Activated B cell treated with CpG ODN at 0.5 μM for 24 hours (primary cell): ENCODE measurements at places on chromosomes 7 and 10.

DNA sequence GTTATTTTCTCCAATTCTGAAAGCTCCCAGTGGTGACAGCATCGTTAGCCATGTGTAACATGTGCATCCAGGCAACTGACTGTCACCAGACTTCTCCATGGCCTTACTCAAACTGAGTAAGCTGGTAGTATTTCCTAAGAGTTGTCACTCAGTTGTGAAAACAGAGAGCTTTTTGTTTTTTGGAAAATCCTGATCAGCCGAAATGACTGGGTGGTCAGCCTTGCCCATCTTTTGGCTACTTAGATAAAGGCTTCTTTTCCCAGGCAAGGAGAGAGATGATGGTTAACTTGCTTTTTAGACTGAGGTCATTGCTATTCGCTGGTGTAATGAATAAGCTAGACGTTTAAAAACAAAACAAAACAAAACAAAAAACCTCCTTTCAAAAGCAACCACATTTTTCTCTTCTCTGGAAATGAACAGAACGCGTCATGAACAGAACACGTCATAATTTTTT lies 159.5 kb upstream of the KLF14 start:
- H3K4me1 ChIP-seq = peaks cover 52% of the 10 kb centered on the region
- no peaks in the 10 kb centered on the region for H3K27me3 ChIP-seq
- H3K27ac ChIP-seq = peak overlapping the region; percentile 43
- H3K36me3 ChIP-seq = peaks cover 86% of the 10 kb centered on the region
- no peak for DNase-seq

DNA sequence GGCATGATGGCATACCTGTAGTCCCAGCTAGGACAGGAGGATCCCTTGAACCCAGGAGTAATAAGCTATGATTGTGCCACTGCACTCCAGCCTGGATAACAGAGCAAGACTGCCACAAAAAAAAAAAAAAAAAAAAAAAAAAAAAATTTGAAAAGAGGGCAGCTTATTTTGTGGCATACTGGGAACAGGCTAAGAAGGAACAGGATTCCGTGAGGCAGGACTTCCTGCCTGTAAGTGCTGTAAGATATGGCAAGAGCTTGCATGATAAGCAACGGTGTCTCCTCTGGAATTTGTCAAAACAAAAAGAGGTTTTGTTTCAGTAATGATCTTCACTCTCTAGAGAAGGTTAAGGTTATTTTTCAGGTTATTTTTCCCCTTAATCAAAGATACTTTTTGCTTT lies 101.1 kb downstream of the ABCC2 start:
- H3K4me3 ChIP-seq = no peak overlapping the region
- no peak for DNase-seq
- peaks cover 91% of the 10 kb centered on the region for H3K36me3 ChIP-seq
- H3K27ac ChIP-seq = no peak overlapping the region

DNA sequence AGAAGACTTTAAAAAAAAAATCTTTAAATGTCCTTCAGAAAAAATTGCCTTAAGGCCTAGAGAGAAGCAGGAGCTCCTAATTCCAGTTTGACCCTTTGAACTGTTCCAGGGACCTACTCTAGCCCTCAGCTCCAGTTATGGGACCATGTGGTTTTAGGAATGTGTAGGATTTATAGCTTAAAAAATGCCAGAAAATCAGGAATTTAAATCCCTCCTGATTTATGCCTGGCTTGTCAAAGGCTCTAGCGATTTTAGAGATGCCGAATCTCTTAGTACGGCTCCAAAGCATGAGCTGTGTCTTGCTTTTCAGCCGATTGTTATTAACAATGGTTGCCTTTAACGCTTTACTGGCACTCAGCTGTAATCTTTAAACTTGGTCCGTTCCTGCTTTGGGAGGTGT lies 130.6 kb upstream of the NPVF start:
- H3K4me3 ChIP-seq = no peak overlapping the region
- H3K27me3 ChIP-seq = peaks cover 10% of the 10 kb centered on the region
- no peaks in the 10 kb centered on the region for H3K36me3 ChIP-seq
- no peaks in the 10 kb centered on the region for H3K4me1 ChIP-seq
- no peak overlapping the region for H3K27ac ChIP-seq

GRCh38 chr7:30185496-30185895 lies 50.7 kb downstream of the MTURN start:
- H3K4me1 ChIP-seq = peaks cover 26% of the 10 kb centered on the region
- DNase-seq = no peak
- peaks cover 13% of the 10 kb centered on the region for H3K36me3 ChIP-seq
- no peak overlapping the region for H3K27ac ChIP-seq
- no peak overlapping the region for H3K4me3 ChIP-seq

DNA sequence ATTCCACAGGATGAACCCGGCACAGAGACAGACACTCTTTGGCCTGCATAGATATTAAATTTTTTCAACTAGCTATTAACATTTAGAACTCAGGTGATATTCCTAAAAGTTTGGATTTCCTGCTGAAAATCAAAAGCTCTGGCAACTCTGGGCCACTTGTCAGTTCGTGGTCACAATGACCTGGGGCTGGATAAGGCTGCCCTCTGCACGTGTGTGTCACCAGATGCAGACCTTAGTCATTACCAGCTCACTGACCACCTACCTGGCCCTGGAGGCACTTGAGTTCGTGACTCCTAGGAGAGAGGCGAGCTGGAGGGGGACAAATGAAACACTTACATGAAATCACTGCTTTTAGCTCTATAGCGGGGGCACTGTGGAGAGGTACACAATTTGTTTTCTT lies 126.5 kb downstream of the HIPK2 start:
- peaks cover 45% of the 10 kb centered on the region for H3K4me1 ChIP-seq
- no peak overlapping the region for H3K4me3 ChIP-seq
- no peaks in the 10 kb centered on the region for H3K27me3 ChIP-seq
- no peak for DNase-seq

DNA sequence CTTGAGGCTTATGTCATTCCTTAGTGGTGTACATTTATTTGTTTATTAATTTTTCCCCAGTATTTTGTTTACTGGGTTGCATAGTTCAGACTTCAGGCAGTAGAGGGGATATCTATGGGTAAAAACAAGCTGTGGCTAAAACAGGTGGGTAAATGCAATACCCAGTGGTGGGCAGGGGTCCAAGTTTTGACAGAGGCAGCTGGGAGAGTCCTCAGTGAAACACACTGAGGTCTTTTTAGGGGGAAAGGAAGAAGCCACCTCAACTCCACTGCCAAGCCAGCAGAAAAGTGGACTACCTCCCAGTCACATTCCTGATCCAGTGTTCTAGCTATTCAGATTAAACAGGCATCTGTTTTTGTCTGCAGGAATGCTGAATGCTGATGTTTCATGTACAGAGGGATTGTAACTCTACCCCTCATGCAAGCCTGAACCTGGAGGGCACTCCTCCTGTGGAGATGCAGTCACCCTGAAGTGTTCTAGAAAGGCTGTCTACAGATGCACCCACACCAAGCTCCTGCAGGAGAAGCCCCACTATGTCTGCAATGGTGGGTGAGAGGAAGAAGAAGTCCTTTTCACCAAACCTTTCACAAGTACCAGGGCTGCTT lies 757.8 kb downstream of the INHBA start:
- H3K36me3 ChIP-seq = no peaks in the 10 kb centered on the region
- no peak for DNase-seq
- no peak overlapping the region for H3K4me3 ChIP-seq
- H3K27ac ChIP-seq = no peak overlapping the region
- H3K27me3 ChIP-seq = no peaks in the 10 kb centered on the region

DNA sequence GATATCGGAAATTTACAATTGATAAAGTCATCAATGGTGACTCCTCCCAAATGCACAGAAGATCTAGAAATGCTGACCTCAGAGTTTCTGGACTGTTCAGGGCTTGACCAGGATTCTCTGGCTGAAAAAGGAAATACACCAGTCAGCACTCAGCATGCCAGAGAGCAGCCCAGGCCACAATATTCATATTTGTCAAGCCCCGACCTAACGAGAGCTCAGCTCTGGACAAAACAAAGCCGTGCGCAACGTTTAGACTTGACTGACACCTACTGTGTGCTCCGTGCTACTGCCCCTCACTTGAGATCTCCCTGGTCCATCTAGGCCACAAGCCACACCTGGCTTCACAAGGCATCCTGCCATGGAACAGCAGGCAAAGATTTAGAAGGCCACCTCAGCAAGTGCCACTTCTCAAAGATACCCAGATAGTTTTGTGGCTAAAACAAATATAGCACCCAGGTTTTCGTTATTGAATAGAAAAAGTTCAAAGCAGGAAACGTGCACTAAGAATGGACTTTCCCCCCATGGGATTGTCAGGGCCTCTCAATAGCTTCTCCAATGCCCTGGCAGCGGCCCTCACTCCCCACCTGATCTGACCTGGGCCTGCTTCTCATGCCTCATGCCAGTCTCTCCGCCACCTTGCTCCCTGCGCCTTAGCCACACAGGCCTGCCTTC lies 218.3 kb downstream of the FAM107B start:
- peak overlapping the region; percentile 59 for H3K4me3 ChIP-seq
- no peaks in the 10 kb centered on the region for H3K27me3 ChIP-seq
- H3K4me1 ChIP-seq = peaks cover 96% of the 10 kb centered on the region
- peaks cover 54% of the 10 kb centered on the region for H3K36me3 ChIP-seq
- DNase-seq = no peak
- peak overlapping the region; percentile 91 for H3K27ac ChIP-seq

DNA sequence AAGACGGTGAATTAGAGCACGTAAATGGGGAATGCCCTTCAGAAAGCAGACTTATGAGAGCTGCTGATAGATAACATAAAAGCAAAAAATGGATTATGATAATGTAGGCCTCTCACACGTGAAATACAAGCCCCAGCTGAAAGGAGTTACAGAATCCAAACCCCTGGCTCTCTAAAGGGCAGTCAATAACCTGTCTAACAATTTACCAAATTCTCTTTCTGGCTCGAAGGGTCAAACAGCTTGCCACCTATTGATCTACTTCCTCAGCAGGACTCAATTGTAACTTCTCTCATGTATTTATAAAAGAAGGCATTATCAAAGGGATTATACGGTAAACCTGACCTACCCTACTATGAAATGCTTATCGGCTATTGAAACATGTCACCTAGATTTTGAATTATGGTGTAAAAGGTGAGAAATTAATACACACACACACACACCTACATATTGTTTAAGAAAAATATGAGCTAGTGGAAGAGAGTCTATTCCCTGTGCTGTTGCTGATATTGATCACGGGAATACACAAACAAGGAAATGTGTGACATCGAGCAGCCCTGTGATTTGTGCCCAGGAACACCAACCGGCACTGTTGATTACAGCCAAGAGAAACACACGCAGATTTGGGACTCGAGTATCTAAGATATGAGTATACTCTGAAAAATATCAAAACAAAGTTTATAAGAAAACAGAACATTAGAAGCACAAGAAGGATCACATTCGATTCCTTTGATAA lies 135.6 kb upstream of the NEBL start:
- no peaks in the 10 kb centered on the region for H3K36me3 ChIP-seq
- no peaks in the 10 kb centered on the region for H3K4me1 ChIP-seq
- H3K27me3 ChIP-seq = no peaks in the 10 kb centered on the region
- H3K4me3 ChIP-seq = no peak overlapping the region
- no peak overlapping the region for H3K27ac ChIP-seq

GRCh38 chr7:85191383-85191782 lies 4.5 kb upstream of the SEMA3D start:
- no peak overlapping the region for H3K4me3 ChIP-seq
- peaks cover 11% of the 10 kb centered on the region for H3K27me3 ChIP-seq
- no peaks in the 10 kb centered on the region for H3K36me3 ChIP-seq
- H3K4me1 ChIP-seq = peaks cover 6% of the 10 kb centered on the region

- peaks cover 5% of the 10 kb centered on the region for H3K4me1 ChIP-seq
- no peaks in the 10 kb centered on the region for H3K36me3 ChIP-seq
- no peak for DNase-seq
- peaks cover 2% of the 10 kb centered on the region for H3K27me3 ChIP-seq
- H3K27ac ChIP-seq = no peak overlapping the region
- no peak overlapping the region for H3K4me3 ChIP-seq
Observed at GRCh38 chr10:75042292-75042974, 69.0 kb upstream of the SAMD8 start.

DNA sequence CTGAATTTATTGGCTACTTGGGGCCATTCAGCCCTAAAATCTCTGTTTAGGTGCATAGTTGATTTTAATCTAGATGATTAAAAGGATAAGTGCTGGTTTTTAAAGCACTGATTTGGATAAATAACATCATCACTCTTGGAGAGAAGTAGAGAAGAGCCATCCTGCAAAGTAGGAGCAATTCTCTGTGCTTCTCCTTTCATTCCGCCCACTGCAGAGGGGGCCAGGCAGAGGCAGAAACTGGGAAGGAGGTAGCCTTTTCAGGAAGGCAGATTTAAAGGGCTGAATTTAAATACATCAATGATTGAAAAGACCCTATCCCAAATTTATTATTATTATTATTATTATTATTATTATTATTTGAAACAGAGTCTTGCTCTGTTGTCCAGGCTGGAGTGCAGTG lies 14.1 kb downstream of the MAP3K8 start:
- H3K27me3 ChIP-seq = no peaks in the 10 kb centered on the region
- peaks cover 51% of the 10 kb centered on the region for H3K4me1 ChIP-seq
- H3K4me3 ChIP-seq = no peak overlapping the region
- H3K36me3 ChIP-seq = peaks cover 84% of the 10 kb centered on the region
- DNase-seq = no peak
- H3K27ac ChIP-seq = no peak overlapping the region

DNA sequence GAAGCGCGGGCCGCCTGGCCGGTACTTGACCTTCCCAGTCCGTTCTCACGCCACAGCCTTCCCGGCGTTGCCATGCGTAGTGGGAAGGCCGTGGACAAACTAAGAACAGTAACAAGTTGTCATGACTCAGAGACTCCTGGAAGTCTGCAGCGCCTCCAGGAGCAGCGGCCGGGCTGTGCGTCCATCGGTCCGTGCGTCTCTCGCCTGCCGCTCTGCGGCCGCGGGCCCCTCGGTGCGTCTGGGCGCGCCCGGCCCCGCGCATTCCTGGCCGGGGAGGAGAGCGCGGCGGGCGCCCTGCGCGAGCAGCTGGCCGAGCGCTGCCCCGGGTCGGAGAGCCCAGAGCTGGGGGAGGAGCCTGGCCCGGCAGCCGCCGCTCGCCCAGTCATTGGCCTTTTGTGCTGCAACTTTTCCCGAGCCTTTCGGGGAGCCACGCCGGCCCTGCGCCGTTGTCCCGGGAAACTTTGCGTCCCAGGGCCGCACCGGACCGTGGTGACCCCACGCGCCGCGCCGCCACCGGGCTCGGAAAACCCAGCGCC lies 123.7 kb downstream of the TACC2 start:
- peaks cover 41% of the 10 kb centered on the region for H3K27me3 ChIP-seq
- no peaks in the 10 kb centered on the region for H3K36me3 ChIP-seq
- H3K27ac ChIP-seq = no peak overlapping the region
- H3K4me3 ChIP-seq = no peak overlapping the region

DNA sequence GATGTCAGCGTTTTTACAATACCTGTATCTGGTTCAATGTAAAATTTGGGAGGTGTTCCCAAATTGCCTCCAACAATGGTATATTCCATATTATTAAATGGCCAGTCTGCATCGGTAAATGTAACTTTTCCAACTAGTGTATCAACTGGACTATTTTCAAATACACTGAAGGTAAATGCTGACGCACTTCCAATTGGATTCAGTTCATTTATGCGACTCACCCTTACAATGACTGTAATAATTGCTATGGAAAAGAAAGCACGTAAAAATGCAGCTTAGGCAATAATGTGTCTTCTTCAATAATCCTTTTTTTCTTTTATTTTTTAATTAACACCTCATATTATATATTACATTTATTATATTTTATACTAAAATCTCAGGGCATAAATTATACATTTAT lies 209.1 kb downstream of the HGF start:
- no peaks in the 10 kb centered on the region for H3K36me3 ChIP-seq
- DNase-seq = no peak
- H3K27me3 ChIP-seq = no peaks in the 10 kb centered on the region
- H3K4me1 ChIP-seq = no peaks in the 10 kb centered on the region
- H3K4me3 ChIP-seq = no peak overlapping the region
- H3K27ac ChIP-seq = no peak overlapping the region

- no peaks in the 10 kb centered on the region for H3K27me3 ChIP-seq
- H3K4me1 ChIP-seq = no peaks in the 10 kb centered on the region
- no peak for DNase-seq
- H3K36me3 ChIP-seq = no peaks in the 10 kb centered on the region
- H3K27ac ChIP-seq = no peak overlapping the region
- no peak overlapping the region for H3K4me3 ChIP-seq
Observed at GRCh38 chr7:539731-540411, 20.2 kb upstream of the PDGFA start.
